ENCODE measurements at places on chromosomes 4 and X. TPM values are rescaled to one million over a fixed set of nuclear protein-coding genes. Genes with fewer than 3 reads are reported as not detected.

DSPP gene
- total RNA-seq: not detected

DNA sequence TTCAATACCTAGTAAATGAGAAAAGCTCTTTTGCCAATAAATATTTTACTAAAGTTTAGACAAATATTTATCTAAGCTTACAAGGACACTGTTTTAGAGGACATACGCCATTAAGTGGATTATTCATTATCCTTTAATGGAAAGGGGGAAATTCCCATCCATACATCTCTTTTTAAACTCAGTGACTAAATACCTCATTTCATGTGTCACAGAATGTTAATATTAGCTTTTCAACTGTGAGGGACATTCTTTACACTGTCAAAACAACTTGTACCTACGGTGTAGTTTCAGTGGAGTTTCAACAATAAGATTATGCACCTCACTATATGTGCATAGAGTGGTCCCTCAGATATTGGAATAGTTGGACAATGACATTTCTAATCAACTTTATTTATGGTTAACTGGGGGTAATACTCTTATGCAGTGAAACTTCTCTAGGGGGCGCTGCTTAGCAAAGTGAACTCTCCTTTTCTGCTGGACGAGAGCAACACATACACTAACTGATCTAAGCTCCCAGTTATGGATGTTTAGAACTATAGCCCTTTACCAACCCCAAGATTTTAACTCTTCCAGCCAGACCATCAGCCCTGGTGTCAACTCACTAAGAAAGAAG, 9.7 kb downstream of the HS6ST2 start:
- DNase-seq: no peak

CPZ gene
- not detected for total RNA-seq

ATP8A1 gene
- total RNA-seq: 49.9 TPM

DCX gene
- total RNA-seq: not detected

GRCh38 chr4:105158837-105159236, 12.2 kb downstream of the TET2 start:
- no peak for DNase-seq
